ENCODE measurements at places on chromosomes 1 and 21.

GRCh38 chr1:64033667-64034220, 169.7 kb upstream of the UBE2U start:
- DNase-seq, result no peak

- DNase-seq, result no peak
Observed at GRCh38 chr21:34779860-34780259, 111.1 kb downstream of the CLIC6 start.

- DNase-seq, result no peak
Observed at GRCh38 chr1:68049941-68050878, at the start of gene DIRAS3. DIRAS3 (minus strand) TSS chr1:68050627; CDS start chr1:68047297, 3,330 bp downstream.

DNA sequence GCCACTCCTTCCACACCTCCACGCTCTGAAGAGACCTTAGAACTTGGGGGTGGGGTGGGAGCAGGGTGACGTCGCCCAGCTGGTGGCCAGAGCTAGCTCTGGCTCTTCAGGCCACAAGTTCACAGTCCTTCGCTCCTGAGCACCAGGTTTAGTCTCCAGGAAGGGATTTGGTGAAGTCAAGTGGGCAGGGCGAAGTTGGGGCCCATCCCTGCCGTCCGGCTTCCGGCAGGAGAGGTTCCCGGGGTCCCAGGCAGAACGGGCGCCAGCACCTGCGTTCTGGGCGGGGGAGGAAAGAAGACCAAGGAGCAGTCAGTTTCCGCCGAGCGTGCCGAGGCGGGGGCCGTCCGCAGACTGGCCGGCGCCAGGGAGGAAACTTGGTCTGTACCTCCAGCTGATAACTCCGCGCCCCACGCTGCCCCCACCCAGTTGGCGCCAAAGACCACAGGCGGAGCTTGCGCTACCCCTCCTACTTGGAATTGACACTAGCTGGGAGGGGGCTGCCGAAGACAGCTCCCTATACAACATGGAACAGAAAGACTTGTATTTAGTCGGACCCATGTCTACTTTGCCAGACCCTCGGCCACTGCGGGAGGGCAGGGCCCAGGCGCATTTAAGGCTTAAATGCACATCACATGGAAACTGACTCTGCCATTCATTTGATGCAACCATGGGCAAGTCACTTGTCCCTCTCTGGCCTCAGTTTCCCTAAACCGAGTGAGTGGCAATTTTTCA, 995 bp downstream of the ID3 start:
- DNase-seq, result no peak

- no peak for DNase-seq
Observed at GRCh38 chr1:153474347-153474746, 13.9 kb upstream of the S100A7 start.

- DNase-seq, result peak; percentile 80
Observed at GRCh38 chr1:84298684-84299535, 2.6 kb upstream of the SAMD13 start.

GRCh38 chr1:169586395-169587255, at the start of gene F5:
F5 (minus strand) TSS chr1:169586481; CDS start chr1:169586386, 95 bp downstream.
- peak; percentile 73 for DNase-seq

- DNase-seq, result no peak
Observed at GRCh38 chr1:107110326-107110725, 30.5 kb upstream of the NTNG1 start.

GRCh38 chr1:60280256-60280655, 206.7 kb upstream of the C1orf87 start:
- peak; percentile 4 for DNase-seq
